ENCODE measurements at places on chromosomes 12 and 14.

- no peak for DNase-seq
These were observed 39.4 kb upstream of the ANO4 start for GRCh38 chr12:100755186-100755585.

- DNase-seq, result no peak
These were observed 981 bp downstream of the VTI1B start for GRCh38 chr14:67673451-67673850.

- DNase-seq, result no peak
These were observed 55.1 kb downstream of the IFT81 start for GRCh38 chr12:110179291-110179690.

DNA sequence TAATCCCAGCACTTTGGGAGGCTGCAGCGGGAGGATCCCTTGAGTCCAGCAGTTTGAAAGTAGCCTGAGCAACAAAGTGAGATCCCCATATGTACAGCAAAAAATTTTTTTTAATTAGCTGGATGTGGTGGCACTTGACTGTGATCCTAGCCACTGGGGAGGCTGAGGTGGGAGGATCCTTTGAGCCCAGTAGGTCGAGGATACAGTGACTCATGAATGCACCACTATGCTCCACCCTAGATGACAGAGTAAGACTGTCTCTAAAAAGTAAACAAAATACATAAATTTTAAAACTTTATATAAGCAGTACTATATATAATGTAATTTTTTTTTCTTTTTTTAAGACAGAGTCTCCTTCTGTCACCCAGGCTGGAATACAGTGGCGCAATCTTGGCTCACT lies 115.4 kb downstream of the ESR2 start:
- DNase-seq, result no peak

- no peak for DNase-seq
These were observed 43.9 kb downstream of the TMTC3 start for GRCh38 chr12:88185988-88186387.

GRCh38 chr14:21309956-21310355 lies 30.1 kb downstream of the RPGRIP1 start:
- DNase-seq, result no peak

DNA sequence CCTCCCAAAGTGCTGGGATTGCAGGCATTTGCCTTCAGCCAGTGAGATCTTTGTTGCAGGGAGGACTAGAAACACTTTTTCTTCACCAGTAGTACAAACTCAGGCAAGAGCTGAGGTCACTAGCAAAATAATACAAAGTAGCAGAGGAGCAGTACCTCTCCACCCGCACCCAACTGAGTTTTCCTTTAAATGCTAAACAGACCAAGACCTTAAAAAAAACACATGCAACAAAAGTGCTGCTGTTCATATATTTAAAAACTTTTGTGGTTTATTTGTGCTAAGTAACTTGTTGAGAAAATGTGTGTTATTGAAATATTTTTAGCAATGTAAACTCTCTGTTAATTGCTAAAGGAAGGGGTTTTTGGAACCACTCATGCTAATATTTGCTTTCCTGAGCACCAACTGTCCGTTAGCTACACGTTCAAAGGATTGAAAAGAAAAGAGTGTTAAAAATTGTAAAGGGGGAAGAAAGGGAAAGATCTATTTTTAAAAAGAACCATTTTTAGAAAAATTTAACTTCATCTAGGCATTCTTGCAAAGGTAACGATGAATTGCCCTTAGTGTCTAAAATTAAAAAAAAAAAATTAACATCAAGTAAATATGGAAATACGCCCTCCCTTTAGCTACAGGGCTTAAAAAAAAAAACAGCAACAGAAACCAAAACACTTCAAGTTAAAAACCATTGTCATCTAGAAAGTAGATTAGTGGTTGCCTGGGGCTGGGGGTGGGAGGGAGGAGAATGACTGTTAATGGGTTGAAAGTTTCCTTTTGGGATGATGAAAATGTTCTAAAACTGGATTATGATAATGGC lies 114.0 kb upstream of the KRAS start:
- peak; percentile 75 for DNase-seq

- DNase-seq, result no peak
These were observed 121.6 kb downstream of the VEZT start for GRCh38 chr12:95339086-95339788.

DNA sequence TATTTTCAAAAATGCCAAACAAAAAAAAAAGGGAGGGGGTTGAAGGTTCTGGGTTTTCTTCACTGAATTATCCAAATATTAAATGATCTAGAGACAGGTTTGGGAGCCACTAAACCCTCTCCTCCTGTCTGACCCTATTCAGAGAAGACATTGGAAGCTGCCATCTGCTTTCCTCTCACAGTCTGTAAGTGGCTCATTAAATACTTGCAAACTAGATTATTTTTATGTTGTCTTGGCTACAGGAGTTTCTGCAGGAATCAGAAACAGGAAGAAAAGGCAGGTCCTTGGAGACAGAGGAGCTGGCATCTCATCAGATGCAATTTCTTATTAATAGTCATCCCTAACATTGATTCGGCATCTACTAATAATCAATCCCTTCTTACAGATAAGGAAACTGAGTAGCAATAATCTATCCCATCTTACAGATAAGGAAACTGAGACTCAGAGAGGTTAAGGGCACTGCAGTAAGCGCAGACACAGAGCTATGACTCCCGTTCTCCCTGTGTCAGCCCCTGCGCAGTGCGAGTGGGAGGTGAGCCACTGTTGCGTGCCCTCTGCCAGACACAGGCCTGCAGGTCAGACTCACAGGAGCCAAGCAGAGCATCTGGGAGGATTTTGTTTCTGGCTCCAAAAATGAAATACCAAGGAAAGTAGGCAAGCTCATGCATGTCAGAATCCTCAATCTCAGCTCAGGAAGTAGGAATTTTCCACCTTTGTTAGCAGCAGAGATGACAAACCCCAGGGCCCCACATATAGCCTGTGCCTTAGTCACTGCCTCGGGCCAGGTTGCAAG lies 11.0 kb downstream of the BDKRB2 start:
- DNase-seq, result no peak

- DNase-seq, result peak; percentile 15
These were observed 206.4 kb upstream of the ALG10B start for GRCh38 chr12:38110026-38110699.

- no peak for DNase-seq
These were observed at the start of gene LRP1-AS for GRCh38 chr12:57146961-57147944. TSS of gene LRP1-AS (minus strand) at chr12:57147619.

DNA sequence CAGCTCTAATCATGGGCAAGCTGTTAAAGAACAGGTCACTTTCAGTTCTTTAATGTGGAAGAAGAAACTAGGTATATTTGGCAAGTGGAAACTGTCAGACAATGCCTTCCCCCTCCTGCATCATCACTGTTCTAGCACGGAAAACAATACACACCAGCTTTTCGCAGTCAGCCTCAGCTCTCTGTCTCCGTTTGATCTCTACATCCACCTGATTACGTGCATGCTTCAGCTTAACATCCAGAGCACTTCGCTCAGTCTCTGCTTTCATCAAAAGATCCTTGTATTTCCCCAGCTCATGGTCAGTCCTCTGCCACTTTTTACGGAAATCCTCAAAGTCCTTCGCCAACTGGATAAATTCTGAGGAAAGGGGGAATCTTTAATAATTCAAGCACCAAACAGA lies 19.0 kb downstream of the RACGAP1 start:
- no peak for DNase-seq

GRCh38 chr12:91249518-91250272 lies 67.1 kb upstream of the DCN start:
- DNase-seq, result no peak

GRCh38 chr12:75921622-75922289 lies 109.8 kb downstream of the PHLDA1 start:
- DNase-seq, result no peak

- DNase-seq, result no peak
These were observed 404.7 kb upstream of the FLRT2 start for GRCh38 chr14:85125291-85125670.

- DNase-seq, result no peak
These were observed 4.2 kb downstream of the RNU4-2 start for GRCh38 chr12:120287491-120287890.

- no peak for DNase-seq
These were observed 653.3 kb upstream of the MIS18BP1 start for GRCh38 chr14:45906257-45906656.

GRCh38 chr12:43213608-43214007 lies 338.4 kb downstream of the ADAMTS20 start:
- DNase-seq, result no peak

GRCh38 chr12:80655751-80656150 lies 51.7 kb upstream of the MYF6 start:
- no peak for DNase-seq

GRCh38 chr12:104903648-104904423 lies 54.3 kb downstream of the SLC41A2 start:
- no peak for DNase-seq

DNA sequence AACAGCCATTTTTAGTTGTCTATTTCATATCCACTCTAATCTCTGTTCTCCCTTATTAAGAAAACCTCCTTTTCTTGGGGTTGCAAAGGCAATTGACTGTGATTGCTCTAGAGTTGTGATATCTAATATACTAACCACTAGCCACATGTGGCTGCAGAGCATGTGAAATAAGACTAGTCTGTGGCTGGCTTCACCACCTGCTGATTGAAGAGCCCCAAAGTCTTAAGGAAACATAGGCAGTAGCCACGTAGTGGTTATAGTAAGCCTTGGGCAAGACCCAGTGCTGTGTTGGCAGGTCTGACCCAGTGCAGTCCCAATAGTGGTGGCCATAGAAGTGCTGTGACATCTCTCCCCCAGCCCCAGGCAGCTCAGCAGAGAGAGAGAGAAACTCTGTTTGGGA lies 28.4 kb upstream of the ATP2B1 start:
- no peak for DNase-seq

- no peak for DNase-seq
These were observed 32.4 kb downstream of the FLVCR2 start for GRCh38 chr14:75610834-75611233.

- DNase-seq, result no peak
These were observed 65.4 kb downstream of the TAOK3 start for GRCh38 chr12:118307069-118307954.

- DNase-seq, result peak; percentile 65
These were observed 21.0 kb upstream of the PSMC1 start for GRCh38 chr14:90235179-90235976.

DNA sequence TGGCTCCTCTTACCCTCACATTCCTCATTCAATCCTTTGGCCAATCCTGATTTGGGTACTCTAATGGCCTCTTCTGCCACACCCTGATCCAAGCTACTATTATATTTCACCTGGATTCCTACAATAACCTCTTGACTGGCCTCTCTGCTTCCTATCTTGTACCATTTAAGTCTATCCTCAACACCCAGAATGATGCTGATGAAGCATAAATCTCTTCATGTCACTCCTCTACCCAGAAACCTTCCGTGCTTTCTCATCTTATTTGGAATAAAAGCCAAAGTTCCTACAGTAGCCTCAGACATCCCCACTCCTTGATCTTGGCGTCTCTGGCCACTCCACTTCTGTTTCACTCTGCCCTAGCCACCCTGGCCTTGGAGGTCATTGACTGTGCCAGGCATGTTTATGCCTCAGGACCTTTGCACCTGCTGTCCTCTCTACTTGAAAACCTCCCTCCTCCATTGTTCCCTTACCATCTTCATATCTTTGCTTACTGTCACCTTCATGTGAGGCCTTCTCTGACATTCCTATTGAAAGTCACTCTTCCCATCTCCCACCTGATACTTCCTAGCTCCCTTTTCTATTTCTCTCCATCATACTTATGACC lies 46.4 kb upstream of the NRXN3 start:
- DNase-seq, result no peak

All from NT2/D1 (cell line).